Activated CD4-positive, alpha-beta T cell treated with anti-CD3 and anti-CD28 coated beads for 4 hours (primary cell): ENCODE measurements at places on chromosomes 3 and 15.

- no peak for DNase-seq
Measured at GRCh38 chr15:68489421-68489820, 57.5 kb upstream of the ITGA11 start.

- DNase-seq: no peak
Measured at GRCh38 chr3:124088801-124089200, 96.9 kb upstream of the ROPN1 start.

DNA sequence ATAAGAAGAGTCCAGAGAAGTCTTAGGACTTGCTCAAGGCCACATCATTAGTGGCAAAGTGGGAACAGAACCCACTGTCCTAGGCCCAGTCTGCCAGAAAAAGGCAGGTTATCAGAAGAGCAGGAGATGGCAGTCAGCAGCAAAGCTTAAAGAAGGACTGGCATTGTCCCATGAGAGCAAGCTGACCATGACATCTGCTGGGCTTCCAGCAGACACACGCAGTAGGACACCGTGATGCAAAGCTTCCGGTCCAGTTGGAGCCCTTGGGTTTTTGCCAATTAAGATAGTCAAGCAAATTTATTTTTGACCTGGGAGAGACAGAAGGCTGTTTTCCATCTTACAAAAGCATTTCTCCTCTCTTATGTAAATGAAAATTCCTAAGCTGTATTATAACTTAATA, 42.1 kb downstream of the ZBTB38 start:
- no peak for DNase-seq

- peak; percentile 47 for DNase-seq
Measured at GRCh38 chr15:52790169-52790708, at the start of gene ONECUT1. TSS of gene ONECUT1 (minus strand) at chr15:52790336. CDS start at chr15:52789884, 452 bp downstream.

GRCh38 chr3:44568561-44568960, 13.6 kb downstream of the ZKSCAN7 start:
- DNase-seq: no peak

- no peak for DNase-seq
Measured at GRCh38 chr3:189593581-189593980, 37.6 kb upstream of the TP63 start.

GRCh38 chr3:46112296-46112695, 85.0 kb upstream of the XCR1 start:
- DNase-seq: no peak

- no peak for DNase-seq
Measured at GRCh38 chr15:66080717-66081398, 172.7 kb downstream of the MEGF11 start.

DNA sequence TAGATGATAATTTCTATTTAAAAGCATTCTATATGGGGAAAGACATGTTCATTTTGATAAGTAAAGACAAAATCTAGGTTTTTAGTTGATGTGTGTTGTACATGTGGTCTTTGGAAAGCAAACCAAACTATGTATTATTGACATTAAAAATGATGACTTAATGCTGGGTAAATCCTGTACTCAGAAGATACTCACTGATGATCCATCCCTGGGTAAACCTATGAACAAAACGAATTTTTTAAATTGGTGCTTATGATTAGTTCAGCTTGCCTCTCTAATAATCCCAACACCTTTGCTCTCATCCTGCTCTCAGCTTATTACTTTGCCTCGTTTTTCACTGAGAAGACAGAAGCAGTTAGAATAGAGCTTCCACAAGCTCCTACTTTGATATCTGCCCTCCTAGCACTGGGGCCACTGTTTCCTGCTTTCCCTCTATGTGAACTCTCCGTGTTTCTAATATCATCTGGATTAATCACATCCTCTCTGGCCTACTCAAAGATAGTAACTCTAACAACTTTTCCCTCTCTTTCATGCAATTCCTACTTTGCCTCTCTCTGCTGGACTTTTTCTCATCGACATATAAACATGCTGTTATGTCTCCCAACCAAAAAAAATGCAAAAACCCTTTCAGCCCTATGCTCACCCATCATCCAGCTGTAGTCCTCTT, 29.3 kb downstream of the RARRES1 start:
- DNase-seq: no peak

DNA sequence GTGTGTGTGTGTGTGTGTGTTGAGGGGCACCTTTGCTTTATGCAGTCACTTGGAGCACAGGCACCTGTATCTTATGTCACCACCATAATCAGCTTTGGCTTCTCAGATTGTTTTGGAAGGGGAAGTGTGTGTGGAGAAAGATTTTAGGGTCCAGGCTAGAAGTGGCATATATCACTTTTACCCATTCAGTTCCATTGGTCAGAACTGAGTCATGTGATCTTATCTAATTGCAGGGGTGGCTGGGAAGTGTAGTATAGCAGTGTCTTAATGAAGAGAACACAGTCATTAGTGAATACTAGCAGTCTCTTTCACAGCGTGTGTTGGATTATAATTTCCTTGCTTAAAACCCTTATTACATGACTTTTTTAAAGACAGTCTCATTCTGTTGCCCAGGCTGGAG, 20.6 kb downstream of the NCK1 start:
- DNase-seq: no peak

DNA sequence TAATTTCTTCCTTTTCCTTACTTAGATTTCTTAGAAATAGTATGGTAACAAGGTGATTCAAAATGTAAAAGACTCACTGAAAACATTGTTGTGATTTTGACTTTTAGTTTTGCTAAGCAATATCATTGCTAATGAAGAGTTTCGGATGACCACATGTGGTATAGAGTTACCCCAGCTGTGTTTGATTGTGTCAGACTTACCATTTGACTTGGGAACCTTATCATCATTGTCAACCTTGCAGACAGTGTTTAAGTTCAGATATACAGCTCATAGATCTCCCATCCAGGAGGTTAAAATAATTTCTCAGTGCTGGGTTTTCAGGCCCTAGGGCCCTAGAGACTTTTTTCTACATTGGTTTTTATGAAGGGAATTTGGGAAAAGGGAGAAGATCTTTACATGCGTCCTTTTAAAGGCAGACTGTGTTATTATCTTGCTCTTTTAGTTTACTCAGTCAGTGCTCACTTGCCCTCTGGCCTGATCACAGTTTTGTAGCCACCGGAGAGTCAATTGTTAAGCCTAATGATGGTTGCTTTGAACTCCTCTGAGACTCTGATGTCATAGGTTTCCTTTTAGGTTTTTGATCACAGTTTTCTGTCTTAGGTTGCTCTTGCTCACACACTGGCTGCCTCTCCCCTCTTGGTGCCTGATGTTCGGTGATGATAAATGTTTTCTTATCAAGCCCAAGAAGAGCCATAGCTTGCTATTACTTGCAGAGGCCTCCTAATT, 133.5 kb upstream of the ZPLD1 start:
- no peak for DNase-seq

- no peak for DNase-seq
Measured at GRCh38 chr3:99774467-99774866, 43.2 kb upstream of the CMSS1 start.

DNA sequence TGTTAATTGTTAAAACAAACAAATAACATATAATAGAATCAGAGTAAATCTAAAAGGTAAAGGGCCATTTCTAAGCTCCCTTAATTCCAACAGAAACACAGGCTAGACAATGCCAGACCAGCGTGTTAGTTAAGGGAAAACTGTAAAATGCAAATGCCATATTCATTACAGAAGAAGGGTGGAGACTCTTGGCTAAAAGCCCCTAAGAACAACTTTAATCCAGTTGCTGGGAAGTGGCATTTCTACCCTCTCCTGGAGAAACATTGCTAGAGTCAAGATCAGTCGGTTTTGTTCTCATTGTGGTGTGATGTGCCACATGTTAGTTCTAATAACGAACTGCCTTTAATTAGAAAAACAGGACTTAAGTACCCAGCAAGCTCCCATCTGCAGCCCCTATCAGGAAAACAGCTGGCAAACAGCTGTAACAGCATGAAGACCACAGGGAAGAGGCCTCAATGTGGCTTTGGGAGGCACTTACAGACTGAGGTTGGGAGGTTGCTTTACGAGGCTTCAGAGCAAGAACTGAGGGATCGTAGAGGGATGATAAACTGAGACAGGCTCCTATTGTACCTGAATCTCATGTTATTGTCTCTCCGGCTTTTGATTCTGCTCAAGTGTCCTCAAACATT, 1134.8 kb downstream of the ROBO1 start:
- DNase-seq: no peak

DNA sequence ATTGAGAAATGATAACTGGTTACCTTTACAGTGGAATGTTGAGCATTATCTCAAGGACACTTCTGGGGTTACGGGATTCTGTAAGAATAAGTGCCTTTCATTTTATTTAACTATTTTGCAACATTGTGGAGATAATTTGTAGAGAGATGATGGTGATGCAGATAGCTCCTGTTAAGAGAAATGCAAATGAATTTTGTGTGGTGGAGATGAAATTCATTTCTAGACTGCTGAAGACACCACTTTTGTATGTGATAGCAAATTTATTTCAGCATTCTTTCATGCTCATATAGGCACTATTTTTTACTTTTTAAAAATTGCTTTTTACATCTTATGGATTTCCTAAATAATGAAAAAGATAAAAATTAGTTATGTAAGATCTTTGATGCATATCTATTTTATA, 463.3 kb upstream of the CBLB start:
- no peak for DNase-seq

DNA sequence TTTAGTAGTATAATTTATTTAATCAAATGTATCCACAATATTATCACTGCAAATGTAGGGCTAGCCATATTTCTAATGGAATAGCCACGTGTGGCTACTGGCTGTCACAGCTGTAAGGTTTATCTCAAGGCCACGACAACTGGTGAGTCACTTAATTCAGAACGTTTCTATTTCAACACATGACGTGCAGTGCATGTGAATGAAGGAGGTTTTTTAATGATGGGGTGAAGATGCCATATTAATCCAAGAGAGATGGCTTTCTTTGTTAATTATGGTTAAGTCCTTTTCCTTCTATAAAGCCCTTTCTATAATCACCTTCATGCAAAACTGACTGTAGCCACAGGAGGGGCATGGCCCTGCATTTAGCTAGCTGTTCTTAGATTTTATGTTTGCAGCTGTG, 212.0 kb downstream of the FEZF2 start:
- DNase-seq: no peak

GRCh38 chr3:25474052-25474451, 46.0 kb downstream of the RARB start:
- DNase-seq: no peak

DNA sequence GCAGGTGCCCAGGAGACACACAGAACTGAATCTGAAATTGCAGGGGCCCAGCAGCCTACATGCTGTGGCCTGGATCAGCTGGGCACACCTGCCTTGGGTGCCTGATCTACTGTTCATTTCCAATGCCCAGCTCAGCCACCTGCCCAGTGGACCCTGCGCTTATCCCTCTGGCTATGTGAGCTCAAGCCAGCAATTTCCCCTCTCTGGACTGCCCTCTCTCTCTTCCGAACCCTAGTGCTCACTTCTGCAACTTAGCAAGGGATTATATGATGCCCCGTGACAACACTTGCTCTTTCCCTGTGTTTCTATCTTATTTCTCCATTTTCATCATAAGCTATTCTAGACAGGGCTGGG, 276.0 kb downstream of the UACA start:
- DNase-seq: no peak

DNA sequence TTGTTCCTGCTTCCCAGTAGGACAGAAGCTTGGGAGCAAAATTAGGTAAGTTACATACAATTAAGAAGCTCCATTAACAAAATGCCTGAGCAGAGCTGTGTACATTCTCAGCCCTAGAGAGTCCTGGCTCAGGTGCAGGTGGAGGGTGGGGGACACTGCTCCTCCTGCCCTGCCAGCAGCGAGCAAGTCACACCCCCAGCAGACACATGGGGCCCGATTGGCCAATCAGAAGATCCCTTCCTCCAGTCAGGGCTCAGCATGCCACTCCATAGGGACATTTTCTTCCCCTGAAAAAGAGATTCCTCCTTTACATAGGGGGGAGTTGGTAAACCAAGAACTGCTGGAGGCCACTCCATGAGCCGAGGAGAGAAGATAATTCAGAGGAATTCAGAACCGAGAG, 62.1 kb downstream of the PLXNA1 start:
- DNase-seq: no peak

DNA sequence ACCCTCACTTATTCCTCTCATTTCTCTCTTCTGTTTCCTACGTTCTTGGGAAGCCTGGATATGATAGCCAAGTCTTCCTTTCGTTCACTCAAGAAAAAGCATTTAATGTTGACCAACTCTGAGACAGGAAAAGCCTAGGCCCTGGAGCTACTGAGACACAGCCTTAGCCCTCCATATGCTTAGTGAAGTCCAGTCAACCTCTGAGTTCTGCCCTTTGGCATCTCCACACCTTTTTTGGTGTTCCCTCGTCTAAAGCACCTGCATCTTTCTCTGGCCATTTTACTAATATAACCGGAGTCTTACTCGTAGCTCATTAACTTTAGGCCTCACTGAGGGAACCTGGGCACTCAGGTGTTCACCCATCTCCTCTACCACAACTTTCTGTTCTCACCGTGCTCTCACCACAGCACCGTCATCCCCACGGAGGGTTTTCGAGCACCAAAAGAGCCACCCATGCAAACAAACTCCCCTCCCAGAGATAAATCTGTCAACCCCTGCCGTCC, 632 bp downstream of the MTHFS start:
- peak; percentile 43 for DNase-seq

DNA sequence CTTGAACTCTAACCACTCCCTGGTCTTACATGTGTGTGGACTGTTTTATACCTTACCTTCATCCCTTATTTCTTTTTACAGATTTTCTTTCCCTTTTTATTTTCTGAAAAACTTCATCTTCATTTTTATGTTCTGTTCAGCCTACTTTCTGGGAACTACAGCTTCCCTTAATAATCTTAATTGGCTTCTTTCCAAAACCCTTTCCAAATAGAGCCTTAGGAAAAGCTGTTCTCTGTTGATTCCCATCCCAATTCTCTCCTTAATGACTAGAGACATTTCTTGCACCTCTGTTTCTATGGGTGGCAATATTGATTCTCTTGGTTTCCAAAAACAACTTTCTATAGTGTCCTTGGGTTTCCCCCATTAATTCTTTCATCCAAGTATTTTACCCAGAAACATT, 134.8 kb downstream of the DUT start:
- DNase-seq: no peak

- DNase-seq: peak; percentile 62
Measured at GRCh38 chr15:60582370-60583036, 103.6 kb upstream of the ICE2 start.

DNA sequence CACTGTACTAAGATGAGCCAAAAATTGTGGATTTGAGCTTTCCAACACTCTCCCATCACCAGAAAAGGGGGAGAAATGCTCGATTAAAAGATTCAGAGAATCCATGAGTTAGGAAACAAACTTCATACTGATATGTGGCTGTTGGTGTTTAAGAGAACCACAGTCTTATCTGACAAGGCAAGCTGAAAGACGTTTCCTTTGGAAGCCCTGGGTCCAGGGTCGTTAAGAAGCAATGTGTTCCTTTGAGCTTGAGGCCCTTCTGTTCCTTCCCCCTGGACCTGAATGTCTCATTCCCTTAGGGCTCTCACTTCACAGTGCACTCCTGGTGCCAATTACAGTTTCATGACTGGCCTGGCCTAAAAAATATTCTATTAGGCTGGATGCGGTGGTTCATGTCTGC, 524.8 kb upstream of the PPP2R3A start:
- no peak for DNase-seq
